CD8-positive, alpha-beta T cell (primary cell): ENCODE measurements at places on chromosomes 16 and 17.

- DNase-seq, result no peak
These were observed 291.1 kb downstream of the FOXL1 start for GRCh38 chr16:86869288-86870022.

DNA sequence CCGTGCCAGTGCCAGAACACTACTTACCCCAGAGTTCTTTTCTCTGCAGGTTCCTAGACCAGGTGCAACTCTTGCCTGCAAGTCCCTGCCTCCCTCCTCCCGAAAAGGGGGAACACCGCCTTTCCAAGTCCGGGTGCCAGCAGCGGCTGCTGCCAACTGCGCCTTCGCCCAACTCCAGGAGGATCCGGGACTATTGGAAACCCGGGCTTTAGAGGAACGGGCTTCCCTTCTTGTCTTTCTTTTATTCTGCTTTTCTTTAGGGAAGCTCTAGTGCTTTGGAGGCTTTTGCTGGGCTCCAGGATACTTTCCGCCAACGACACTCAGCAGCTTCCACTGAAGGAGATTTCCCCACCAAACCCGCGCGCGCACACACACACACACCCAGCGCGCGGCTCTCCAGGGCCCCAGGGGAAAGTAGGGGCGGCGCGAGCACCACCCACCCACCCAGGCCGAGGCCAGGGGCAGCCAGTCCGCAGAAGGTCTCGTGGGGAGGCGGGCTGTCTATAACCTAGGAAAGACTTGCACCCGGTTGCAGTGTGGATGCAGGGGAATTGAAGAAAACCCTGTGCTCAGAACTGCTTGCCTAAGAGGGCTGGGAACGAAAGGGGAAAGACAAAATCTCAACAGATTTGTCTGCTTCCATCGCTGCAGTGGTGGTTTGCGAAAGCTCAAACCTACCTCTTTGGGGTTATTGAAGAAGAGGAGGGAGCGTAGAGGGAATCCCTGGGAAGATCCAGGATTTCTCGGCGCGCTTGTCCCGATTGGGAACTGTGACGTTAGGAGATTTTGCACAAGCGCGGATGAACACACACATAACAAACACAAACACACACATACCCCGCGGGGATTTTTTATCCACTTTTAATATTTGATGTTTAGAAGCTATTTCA lies 977 bp upstream of the CA10 start:
- DNase-seq, result no peak

DNA sequence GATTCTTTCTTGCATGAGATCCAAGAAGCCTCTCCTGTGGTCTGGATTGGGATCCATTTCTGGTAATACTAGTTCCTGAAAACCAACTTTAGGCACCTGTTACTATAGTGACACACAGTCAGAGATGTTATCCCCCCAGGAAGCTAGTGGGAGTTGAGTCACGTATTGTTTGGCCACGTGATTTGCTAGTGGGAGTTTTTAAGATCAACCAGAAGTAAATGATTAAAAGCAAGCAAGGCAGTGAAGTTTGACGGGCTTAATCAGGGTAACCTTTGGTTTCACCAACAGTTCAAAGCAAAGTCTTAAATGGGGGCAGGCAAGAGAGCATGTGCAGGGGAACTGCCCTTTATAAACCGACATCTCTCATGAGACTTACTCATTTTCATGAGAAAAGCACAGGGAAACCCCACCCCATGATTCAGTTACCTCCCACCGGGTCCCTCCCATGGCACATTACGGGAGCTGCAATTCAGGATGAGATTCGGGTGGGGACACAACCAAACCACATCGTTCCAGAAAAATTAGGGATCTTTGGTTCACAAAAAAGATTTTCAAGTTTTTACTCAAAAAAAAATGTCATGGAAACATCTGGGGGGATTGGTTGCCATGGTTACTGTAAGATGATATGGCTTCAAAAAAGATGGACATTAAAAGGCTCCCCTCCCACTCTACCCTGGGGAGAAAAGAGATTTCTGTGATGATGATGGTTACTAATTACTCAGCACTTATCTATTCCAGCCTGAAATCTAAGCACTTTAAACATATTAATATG lies 483.1 kb upstream of the ERCC4 start:
- DNase-seq, result no peak

DNA sequence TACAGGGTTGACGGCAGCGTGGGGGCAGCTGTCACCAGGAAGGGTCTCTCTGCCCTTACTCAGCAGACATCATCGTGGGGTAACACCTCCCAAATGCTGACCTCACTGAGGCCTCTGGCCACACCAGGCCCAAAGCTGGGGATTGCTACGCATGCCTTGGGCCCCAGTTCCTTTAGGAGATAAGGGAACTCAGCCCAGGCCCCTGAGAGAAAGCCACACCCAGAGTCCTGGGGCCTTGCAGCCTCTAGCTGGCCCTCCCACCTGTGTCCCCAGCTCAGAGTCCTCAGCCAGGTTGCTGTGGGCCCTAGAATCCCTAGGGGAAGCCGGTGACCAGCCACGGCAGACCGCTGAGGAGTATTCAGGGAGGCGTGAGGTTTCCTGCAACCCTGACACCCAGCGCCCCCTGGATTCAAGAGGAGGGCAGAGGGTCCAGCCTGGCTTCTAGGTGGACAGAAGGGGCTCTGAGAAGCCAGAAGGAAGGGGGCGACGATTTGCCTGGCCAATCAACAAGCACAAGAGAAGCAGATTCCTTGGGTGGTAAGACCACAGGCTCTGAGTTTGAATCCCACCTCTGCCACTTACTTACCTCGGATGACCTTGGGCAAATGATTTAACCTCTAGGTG lies 10.3 kb upstream of the GINS2 start:
- DNase-seq, result no peak

GRCh38 chr17:35116845-35117244 lies 2.8 kb downstream of the RAD51D start:
- DNase-seq, result no peak

DNA sequence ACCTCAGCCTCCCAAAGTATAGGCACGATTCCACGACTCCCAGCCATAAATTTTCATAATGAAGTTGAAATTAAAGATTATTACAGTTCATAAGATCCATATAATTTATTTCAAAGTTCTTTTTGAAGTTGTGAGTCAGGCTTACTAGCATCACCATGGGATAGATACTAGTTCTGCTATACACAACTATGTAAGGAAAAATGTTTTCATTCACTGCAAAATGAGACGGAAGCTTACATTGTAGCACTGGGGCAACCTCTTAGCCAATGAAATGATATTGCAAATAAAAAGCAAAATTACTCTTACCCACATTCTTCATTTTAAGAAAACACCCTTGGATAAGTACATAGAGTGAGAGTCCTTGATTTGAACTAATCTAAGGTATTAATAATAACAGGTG lies 18.8 kb upstream of the MARCHF10 start:
- no peak for DNase-seq

DNA sequence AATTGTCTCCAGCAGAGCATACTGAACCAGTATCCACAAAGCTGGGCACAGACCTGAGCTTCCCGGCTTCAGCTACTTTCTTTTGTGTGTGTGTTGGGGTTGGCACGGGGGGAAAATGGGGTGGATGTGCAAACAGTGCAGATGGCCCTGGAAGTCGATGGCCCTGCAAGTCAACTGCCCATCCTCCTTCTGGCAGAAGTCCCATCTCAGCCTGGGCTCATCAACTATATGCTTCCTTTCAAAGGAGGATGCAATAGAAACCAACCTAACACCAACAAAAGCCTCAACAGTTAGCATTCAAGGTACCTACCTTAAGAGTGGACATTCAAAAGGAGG lies 55.7 kb downstream of the SOX9 start:
- DNase-seq, result no peak

DNA sequence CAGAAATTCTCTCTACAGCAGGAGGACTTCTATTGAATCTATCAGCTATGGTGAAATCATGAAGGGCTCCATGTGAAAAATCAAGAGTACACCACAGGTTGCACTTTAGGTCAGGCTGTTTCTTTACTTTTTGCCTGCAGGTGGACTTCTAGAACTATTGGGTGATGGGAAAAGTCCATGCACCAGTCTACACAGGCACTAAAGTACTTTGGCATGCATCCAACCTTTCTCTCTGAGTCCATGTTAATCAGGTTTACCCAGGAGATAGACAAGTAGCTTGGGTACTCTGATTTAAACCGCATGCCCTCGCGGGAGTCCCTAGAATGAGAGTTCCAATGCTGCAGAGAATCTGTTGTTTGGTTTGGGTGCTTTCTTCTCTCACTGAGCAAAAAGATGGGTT lies 9.1 kb upstream of the ANKFN1 start:
- DNase-seq, result no peak

- DNase-seq, result no peak
These were observed 771.6 kb upstream of the CA10 start for GRCh38 chr17:52930145-52930544.
